ENCODE measurements at places on chromosomes 12 and 14.

GRCh38 chr12:128603573-128604115, 220.1 kb downstream of the SLC15A4 start:
- no peak for DNase-seq

DNA sequence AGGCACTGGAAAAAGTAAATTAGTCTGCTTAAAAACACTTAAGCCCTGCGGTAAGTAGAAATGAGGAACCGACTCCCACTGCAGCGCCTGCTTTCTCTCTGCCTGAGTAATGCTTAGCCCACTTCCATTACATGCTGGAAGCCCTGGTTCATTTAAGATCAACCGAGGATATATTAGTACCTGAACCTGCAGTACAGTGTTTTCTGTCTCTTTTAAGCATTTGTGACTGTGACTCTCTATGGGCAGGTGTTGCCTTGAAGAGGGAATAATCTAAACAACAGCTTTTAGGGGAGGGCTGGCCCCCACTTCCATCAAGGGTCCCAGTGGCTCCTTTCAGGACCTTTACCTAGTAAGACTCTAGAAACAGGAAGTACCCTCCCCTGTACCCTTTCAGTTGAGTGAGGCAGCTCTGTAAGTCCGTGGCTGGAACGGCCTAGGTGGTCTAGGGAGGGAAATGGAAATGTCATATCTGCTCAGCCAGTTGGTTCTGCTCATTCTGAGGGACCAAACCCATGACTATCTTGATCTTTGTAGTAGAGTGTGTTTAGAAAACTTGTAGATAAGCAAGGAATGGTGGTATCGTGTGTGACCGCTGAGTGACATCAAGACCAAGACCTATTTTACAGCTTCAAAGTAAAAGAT, 56.2 kb downstream of the FNTB start:
- DNase-seq = peak; percentile 87

DNA sequence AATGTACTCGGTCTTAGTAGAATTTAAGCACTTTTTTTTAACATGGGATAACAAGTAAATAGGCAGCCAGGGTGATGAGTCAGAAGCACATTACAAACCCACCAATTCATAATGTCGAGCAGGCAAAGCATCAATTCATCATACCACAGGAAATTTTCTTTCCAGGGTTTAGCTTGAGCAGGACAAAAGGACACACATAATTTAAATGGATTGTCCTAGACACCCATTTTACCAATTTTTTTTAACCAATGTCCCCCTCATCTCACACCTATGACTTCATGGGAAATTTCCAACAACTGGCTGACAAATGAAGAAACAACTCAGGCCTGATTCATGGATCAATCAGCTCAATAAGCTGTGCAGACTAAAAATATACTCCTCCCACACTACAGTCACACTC, 58.8 kb upstream of the FOXG1 start:
- DNase-seq = no peak

GRCh38 chr12:48716168-48716492, 377 bp downstream of the CCNT1 start:
- DNase-seq = no peak

DNA sequence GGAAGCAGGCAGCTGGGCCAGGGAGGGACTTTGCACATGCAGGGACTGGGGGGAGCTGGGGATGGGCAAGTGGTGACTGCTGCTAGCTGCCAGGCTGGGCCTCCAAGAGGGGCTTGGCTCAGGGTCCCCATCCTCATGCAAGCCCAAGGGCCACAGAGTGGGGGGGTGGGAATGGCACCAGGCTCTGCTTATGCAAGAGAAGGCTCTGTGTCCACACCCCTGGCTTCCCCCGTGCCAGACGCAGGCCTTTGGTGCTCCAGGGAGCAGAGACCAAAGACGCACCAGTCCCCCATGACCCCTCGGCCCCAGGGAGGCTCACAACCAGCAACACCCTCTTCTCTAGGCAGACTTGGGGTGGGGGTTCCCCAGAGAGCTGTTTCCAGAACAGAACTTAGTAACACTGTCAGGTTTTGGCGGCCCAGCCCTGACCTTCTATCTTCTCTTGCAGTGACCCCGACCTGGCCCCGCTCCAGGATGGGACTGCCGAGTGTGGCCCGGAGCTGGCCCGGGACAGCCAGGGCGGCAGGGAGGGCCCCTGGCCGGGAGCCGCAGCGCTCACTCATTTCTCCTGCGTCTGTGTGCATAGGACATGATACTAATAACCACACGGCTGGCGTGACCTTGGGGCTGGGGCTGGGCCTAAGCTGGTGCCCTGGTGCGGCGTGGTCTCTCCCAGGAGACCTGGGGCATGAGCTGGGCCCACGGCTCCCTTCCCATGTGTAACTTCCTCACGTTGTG, 14.3 kb downstream of the XRCC3 start:
- no peak for DNase-seq

DNA sequence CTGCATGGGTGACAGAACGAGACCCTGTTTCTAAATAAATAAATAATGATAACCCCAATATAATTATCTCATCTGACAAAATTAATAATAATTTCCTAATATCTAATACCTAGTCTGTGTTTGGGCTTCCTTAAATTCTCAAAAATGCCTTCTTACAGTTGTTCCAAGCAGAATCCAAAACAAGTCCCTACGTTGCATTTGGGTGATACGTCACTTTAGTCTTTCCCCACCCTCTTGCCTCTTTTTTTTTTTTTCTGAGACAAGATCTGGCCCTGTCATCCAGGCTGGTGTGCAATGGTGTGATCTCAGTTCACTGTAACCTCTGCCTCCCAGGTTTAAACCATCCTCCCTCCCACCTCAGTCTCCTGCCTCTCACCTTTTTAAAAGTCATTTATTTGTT, 26.7 kb downstream of the VEZT start:
- no peak for DNase-seq

- peak; percentile 68 for DNase-seq
These were observed 156.0 kb downstream of the SAMD4A start for GRCh38 chr14:54722791-54723432.

DNA sequence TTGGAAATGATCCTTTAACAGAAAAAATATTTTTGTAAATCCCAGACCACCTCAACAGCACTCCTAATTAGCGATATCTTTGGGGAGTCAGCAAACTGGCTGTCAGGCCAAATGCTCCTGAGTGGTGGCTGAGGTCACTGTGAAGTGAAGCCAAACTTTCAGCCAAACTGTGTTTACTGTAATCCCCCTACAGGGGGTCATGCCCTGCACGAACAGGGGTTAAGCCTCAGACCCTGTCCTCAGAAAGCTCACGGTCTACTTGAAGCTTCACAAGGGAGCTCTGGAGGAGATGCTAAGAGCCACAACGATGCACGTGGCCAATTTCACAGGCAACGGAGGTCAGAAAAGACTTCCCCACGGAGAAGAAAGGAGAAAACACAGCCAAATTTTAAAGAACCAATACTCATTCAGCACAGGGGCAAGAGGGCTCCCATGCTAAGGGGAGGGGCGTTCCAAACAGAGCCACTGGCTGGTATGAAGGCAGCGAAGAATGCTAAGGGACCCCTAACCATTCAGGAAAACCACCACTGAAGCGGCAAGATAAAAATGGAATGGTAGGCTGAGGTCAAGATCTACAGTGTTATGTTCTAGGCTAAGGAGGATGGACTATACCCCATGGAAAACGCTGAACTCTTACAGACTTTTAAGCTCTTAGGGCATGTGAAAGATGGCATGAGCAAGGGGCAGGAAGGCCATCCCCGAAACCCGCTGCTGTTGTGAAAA, 105.4 kb downstream of the ITPR2 start:
- DNase-seq = no peak

DNA sequence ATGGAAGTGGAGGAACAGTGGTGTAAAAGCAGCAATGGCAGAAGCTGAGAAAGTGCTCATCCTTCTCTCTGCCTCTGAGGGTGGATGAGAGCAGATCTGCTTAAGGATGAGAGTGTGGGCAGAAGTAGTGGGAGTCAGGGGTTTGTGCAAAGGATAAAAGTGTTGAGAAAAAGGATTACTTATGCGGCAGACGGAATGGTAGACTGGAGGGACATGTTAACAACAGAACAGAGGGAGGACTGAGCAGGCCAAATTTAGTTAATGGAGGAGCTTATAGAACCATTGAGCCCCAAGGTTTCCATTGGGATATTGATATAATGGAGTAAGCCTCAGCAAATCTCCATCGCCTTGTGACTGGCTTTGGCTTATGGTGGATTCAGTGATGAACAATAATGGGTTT, 25.5 kb downstream of the TRHDE start:
- no peak for DNase-seq

- DNase-seq = peak; percentile 88
These were observed 12.0 kb upstream of the TRPV4 start for GRCh38 chr12:109844983-109845823.

- DNase-seq = no peak
These were observed 68.2 kb downstream of the ANKS1B start for GRCh38 chr12:99916555-99916954.

- no peak for DNase-seq
These were observed 27.4 kb downstream of the NOS1 start for GRCh38 chr12:117334051-117334450.

- DNase-seq = peak; percentile 65
These were observed 2.5 kb upstream of the CCND2 start for GRCh38 chr12:4270831-4271716.

DNA sequence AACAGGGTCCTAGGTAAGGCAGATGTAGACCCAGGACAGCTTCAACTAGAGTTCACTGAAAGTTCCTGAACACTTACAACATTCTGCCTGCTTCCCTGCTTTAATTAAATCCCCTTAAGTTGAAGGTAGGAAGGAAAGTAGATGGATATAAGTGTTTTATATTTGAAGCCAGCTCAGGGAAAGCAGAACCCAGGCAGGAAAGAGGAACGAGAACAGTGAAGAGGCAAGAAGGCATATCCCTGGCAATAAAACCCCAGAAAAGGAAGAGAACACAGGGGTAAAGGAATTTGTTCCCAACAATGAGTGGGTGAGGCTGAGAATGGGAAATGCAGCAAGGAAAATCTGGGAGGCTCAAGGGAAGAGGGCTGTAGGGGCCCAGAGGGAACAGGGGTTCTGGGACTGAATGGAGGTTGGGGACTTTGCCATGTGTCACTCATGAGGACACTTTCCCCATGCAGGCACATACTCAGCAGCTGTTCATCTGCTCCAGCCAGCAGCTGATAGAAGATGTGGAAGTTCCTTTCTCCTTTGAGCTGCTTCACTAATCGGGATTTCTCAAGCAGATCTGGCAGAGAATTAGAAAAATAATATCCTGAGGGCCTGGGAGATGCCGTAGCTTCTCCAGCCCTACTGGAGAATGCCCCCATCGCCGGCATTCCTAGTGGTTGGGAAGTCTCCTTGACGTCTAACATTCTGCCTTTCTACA, 3.7 kb downstream of the MYO1A start:
- peak; percentile 63 for DNase-seq

DNA sequence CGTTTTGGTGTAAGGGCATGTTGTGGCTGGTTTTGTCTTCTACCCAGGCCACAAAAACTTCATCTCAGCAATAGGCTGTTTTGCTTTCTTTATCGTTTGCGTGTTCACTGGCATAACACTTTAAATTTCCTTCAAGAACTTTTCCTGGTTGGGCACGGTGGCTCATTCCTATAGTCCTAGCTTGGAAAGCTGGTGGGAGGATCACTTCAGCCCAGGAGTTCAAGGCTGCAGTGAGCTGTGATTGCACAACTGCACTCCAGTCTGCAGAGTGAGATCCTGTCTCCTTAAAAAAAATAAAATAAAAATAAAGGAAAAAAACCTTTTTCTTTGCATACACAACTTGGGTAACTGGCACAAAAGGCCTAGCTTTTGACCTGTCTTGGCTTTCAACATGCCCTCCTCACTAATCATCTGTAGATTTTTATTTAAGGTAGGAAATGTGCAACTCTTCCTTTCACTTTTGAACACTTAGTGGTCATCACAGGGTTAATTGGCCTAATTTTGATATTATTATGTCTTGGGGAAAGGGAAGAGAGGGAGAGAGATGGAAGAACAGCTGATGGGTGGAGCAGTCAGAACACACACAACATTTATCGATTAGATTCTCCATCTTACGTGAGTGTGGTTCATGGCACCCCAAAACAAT, 78.9 kb upstream of the PSMA6 start:
- no peak for DNase-seq

GRCh38 chr14:100159094-100159864, at the start of gene DEGS2:
Gene DEGS2, minus strand, starts transcription at chr14:100159645. Its CDS starts 58 bp downstream, at chr14:100159587.
- no peak for DNase-seq

DNA sequence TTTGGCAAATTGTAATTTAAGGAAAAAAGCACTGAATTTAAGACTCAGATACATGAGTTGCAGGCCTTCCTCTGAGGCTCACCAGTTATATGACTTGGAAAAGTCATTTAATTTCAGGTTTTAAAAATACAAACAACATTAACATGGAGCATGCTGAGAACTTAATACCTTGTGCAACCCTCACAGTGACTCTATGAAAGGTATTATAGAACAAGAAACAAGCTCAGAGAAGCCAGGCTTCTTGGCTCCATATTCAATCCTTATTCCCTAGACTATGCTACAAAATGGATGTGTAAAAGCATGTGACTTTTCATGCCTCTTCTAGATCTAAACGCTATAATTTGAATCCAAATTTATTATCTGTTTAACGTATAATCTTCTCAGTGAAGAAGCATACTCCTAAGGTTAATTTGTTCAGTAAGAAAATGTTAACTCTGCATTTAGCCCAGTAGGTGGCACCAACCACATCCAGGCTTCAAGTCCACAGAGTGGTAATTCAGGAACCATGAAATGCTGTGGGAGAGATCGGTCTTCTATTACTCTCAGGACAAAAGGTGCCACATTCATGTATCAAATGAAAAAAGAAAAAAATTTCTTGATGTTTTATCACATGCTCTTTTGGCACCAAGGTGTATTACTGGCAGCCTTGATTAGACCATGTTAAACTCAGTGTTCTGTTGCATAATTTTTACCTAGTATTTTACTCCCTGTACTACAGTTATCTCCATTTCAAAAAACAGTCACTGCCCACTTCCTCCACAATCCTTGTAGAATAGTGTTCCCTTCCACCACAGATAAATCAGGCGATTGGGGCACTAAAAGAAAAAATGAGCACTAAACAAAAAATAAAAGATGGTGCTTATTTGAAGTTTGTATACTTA, 9.3 kb downstream of the CCDC196 start:
- DNase-seq = peak; percentile 84

DNA sequence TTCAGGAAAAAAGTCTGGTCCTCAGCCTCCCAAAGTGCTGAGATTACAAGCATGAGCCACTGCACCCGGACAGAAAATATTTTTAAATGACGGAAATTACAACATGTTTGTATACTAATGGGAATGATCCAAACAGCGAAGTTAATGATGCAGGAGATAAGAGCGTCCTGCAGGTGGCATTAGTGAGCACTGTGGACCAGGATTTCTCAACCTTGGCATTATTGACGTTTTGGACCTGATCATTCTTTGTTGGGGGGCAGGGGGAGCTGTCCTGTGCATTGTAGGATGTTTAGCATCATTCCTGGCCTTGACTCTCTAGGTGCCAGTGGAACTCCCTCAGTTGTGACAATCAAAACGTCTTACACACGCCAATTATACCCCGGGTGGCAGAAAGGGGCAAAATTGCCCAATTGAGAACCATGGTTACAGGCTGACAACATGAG, 34.1 kb downstream of the SCFD1 start:
- peak; percentile 45 for DNase-seq

- DNase-seq = no peak
These were observed 1.3 kb downstream of the PNP start for GRCh38 chr14:20470603-20470901.

GRCh38 chr12:121883315-121883660, 5.3 kb upstream of the PSMD9 start:
- no peak for DNase-seq

Data from suppressor macrophage (primary cell).